ENCODE measurements at places on chromosomes 5 and 9.

DNA sequence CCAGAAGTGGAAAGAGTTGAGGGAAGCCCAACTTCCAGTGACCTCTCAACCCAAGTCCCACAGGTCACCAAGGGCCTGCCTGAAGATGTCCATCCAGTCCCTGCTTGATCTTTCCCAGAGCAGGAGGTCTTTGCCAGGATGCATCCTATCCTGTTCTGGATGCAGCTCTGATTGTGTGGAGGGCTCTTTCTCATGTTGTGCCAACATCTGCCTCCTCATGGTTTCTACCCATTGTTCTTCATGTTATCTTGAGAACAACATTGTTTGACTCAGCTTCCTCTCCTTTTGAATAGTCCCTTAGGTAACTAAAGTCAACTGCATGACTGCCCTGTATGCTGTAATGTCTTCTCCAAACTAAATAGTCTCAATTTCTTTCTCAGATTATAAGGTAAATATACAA lies 169.3 kb downstream of the CCDC192 start:
- no peak for DNase-seq

DNA sequence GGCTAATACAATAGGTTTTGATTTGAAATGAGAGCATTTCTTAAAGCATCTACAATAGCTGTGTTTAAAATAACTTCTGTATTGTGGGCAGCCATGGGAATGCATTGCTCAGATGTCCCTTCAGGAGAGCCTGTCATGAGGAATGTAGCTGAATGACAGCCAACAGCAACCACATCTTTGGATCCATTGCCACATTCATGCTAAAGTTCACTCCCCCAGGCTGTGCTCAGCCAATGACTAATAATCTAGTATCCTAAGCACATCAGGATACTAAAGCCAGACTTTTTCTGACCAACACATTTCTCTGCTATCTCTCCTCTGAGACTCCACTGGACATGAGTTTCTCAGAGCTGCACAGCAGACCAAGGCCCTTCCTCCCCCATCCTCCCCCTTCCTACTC lies 45.5 kb downstream of the HTR1A start:
- DNase-seq: peak; percentile 15

DNA sequence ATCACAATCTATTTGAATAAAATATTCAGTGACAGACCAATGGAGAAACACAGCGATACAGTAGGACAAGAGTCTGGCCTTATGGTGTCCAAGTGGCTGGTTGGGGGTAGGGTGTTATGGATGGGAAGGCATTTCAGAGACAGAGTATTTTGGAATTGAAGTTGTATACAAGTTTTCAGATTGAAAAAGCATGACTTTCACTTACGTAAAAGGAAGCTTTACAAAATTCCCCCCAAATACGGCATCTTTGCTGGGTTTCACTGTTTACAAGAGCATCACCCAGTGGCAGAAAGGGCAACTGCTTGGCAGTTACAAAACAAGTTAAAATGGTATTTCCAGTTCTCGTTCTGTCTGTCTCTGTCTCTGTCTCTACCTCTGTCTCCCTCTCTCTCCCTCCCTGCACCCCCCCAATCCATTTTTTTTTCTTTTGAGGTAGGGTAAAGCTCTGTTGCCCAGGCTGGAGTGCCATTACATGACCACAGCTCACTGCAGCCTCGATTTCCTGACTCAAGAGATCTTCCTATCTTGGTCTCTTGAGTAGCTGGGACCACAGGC lies 86.2 kb downstream of the PTPN3 start:
- DNase-seq: peak; percentile 40

DNA sequence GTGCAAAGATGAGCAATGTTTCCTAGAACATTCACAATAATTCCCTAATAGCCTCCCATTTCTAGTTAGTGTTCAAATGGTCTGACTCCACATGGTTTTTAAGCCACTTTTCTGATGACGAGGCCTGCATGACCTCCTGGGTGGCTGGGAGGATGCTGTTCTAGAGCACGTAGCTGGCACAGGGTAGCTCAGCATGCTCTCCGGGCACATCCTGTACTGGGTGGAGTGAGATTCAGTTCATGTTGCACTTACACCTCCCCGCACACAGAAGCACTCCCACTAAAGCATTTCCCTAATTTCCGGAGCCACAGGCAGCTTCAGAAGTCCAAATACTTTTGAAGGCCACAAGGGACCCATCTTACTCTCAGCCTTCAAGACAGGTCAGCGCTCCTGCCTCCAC lies 159.8 kb upstream of the LHFPL2 start:
- DNase-seq: no peak

DNA sequence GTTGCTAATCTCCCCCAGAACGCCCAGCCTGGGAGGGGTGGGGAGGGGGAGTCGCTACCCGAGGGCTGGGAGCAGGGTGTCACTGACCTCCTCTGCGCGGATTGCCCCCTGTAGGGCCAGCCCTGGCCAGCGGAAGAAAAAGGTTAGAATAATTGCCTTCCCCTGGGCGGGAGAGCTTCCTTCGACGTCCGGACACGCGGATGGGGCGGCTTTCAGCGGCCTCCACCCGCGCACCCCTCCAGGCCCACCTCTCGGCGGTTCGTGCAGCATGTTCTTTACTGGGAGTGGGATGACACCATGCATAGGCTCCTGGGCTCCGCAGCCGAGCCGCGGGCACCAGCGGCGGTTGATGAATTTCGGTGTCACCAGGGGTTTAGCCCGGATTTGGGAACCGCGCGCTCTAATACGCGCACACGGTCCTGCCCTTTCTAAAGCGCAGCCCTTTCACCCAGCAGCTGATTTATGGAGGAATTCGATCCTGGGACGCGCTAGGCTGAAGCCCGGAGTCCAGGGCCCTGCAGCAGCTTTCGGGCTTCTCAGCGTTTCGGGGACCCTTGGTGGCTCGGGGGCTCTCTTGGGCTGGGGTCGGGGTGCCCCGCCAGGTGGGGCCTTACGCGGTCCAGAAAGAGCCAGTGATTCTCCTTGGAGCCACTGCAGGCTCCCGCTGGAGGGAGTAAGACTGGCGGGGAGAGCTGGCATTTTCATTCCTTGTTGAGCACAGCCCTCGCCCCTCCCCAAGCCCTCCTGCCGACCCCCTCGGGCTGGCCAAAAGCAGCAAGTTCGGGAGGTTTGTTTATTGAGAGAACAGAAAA lies 10.1 kb downstream of the LMX1B start:
- no peak for DNase-seq

- DNase-seq: no peak
Observed at GRCh38 chr9:75019654-75020053, 8.4 kb downstream of the CARNMT1 start.

DNA sequence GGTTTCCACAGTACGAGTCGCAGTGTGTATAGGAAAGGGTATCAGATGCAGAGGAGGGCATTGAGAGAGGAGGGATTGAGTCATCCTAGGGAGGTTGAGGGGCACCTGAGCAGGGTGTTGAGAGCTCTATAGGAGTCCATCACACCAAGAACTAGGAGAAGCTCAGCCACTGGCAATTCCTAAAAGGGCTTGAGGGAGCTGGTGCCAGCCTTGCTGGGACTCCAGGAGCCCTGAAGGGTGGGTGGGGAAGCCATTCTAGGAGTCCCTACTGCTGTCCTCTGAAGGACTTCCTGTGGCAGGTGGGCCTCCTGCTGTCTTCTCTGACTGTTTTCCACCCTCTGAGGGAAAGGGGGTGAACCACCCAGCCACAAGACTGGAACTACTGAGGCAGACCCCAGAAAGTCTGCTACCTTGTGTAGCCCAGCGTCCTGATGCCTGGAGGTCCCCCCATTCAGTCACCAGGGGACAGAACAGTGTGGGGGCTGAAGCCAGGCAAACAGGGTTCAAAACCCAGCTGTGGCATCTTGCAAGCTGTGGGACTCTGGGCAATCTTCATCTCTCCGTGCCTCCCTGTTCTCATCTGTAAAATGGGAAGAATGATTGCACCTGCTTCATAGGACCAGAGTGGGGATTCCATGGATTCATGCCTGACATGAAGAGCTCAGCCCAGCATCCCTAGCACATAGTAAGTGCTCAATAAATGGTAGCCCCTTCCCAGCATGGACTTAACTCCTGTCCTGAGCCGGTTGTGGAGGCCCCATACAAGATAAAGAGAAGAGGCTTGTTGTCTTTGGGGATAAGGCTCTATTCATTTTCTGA lies 149.5 kb downstream of the C9orf50 start:
- no peak for DNase-seq

GRCh38 chr9:38414040-38414723 lies 10.1 kb downstream of the IGFBPL1 start:
- no peak for DNase-seq

DNA sequence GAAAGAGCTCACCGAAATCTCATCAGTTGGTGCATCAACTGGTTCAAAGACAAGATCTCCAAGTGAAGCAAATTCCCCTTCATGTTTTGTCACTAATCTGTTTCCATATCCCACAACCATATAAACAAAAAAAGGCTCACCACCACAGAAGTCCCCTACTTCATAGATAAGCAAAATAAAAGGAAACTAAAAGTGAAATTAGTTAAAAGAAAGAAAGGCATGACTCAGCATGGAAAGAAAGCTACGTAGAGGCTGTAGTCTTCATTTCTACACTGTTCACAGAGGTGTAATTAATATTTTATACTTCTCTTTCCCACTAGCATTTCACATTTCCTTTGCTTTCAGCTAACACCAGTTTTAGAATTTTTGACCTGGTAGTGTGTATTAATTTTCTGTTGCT lies 208.0 kb downstream of the CYLC2 start:
- no peak for DNase-seq

DNA sequence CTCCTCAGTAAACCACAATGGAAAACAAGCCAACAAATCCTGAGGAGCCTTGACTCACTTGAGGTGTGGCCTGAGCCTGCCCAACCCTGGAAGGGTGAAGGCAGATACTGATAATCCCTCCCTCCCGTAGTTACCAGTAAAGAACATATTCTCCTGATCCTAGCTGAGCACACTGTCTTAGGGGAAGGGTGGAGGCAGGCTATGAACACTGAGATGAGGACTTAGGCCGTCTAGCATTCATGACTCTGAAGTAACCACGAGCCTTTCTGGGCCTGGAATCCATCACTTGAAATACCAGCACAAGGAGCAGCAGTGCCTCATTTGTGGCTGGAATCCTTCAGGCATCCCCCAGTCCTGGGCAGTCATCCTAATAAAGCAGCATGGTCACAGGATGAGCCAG lies 124.5 kb upstream of the PRLR start:
- peak; percentile 11 for DNase-seq

GRCh38 chr9:14243514-14244042 lies 70.4 kb downstream of the NFIB start:
- no peak for DNase-seq

- DNase-seq: no peak
Observed at GRCh38 chr5:4197151-4197550, 601.5 kb downstream of the IRX1 start.

DNA sequence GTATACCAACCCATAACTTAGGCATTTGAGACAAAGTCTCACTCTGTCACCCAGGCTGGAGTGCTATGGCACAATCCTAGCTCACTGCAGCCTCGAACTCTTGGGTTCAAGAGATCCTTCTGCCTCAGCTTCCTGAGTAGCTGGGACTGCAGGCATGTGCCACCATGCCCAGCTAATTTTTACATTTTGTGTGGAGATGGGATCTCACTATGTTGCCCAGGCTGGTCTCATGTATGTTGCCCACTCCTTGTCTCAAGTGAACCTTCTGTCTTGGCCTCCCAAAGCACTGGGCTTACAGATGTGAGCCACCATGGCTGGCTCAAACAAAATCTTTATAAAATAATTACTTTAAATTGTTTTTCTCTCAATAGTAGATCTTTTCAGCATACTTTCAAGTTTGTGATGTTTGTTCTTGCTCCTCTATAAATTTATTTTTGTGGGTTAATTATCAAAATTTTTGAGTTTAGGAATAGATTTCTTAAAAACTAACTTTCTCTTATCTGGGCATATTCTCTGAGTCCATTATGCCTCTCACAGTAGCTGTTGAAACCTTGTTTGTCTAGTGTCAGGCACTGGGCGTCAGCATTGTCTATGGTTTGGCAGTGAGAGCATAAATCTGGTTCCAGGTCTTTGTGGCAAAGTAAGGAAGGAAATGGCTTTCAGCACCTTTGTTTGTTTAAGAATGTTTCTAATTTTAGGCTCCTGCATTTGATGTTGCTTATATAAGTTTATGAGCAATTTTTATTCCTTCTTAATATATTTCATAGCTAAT lies 38.7 kb downstream of the NLN start:
- peak; percentile 58 for DNase-seq

DNA sequence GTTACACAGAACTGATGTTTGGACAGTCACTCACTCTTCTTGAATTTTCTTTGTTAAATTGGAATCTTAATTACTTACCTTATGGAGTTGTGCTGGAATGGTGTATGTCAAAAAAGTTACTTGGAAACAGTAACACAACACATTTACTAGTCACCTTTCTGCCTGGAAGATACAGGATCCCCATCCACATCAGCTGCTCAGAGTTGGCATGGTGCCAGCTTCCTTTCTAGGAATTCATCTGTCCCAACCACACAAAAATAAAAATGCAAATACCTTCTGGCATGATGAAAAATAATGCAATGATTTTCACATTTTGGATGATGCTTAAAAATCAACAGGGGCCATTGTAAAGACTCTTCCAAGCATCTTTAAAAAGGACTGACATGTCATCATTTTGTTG lies 341.5 kb downstream of the TMEM38B start:
- no peak for DNase-seq

DNA sequence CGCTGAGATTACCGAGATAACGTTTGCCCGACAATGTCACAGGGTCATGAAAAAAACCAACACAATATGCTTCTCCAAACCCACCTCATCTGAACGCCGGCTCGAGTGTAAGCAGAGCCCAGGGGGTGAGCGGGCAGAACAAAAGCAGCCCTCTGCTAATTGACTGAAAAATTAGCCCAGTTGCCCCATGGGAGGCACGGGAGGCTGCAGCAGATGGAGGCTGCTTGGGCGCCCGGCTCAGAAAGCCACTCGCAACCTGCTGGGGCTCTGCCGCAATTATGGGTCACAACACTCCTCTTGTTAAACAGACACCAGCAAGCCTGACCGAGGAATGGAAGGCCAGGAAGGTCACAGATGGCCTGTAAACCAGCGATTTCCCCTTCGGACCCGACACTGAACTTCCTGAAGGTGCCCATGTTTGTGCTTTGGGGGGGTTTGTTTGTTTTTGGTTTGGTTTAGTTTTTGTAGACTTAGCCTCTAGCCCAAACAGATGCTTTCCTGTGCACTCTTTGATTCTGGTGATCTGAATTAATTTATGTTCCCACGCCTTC lies 104.6 kb upstream of the IRX1 start:
- no peak for DNase-seq

GRCh38 chr9:89591274-89592212 lies 13.3 kb upstream of the GADD45G start:
- DNase-seq: no peak

Measured in fibroblast of skin of right quadriceps (primary cell).